GM04503 (cell line): ENCODE measurements at places on chromosomes 4 and X.
A peak's percentile ranks its signal among the peaks of the same experiment; 100 is the strongest.

DNA sequence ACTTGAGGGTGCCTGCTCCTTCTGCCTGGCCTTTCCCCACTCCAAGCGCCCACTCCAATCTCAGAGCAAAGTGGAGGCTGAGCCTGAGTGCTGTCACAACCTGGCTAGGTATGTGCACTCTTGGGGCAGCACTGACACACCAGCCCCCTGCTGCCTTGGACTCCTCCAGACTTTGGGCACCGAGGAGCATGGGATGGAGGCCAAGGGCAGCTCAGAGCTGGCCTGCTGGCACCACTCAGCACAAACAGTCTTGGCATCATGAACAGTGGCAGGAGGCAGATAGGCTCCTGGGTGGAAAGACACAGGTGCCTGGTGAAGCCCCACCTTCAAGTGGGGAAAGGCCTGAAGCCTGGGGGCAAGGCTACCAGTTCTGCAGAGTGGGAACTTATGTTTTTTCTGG is 91.8 kb downstream of the KCNIP4 start:
- DNase-seq, result no peak

- no peak for DNase-seq
These were observed 50.8 kb upstream of the ELF2 start for GRCh38 chr4:139227729-139228404.

- no peak for DNase-seq
These were observed 19.0 kb upstream of the MAGEB2 start for GRCh38 chrX:30196322-30196721.

DNA sequence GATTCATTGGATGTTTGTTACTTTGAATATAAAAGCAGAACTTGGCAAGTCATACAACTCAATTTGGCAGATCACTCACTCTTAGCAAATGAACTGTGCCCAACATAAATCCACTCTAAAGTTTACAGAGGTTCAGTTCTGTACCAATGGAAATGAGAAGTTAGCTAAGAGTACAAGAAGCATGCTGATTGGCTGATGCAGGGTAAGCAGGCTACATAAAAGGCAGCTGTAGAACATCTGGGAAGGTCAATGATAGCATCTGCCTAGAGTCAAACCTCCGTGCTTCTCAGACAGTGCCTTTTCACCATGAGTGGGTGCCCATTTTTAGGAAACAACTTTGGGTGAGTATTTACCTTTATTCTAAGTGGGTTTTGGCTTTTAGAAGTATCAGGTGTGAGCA is at the start of gene TDO2:
Gene TDO2 (plus strand): TSS at position 244 of the 400 bp plus-strand sequence. CDS start 63 bp downstream, at position 307.
- DNase-seq, result no peak

GRCh38 chrX:40117715-40118285 is 20.0 kb upstream of the BCOR start:
- no peak for DNase-seq

- DNase-seq, result no peak
These were observed 27.0 kb downstream of the ARHGEF9 start for GRCh38 chrX:63758011-63758410.

- no peak for DNase-seq
These were observed 28.5 kb upstream of the COX18 start for GRCh38 chr4:73098016-73098415.

DNA sequence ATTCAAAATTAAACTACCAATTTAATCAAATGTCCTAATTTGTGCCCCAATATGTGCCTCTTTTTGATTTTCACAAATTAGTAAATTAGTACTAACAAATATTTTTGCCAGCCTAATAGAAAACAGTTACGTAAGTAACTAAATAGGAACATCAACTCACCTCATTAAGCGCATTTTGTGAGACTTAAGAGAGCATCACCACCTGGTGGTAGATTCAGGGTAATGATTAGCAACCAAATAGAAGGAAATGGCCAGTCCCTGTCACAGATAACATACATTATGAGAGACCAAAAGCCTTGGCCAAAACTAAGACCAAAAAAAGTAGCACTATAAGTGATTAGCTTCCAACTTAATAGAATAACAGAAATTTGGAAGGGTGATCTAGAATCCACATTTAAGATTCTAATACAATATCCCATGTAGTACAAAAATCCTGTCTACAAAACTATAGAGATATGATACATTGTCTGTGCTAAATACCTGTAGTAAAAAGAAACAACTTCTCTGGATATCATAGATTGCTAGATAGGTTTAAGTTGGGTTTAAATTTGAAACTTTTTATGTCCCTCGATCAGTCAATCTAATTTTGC is 46.7 kb downstream of the C4orf46 start:
- no peak for DNase-seq

GRCh38 chr4:8664976-8665375 is 72.4 kb downstream of the CPZ start:
- no peak for DNase-seq

DNA sequence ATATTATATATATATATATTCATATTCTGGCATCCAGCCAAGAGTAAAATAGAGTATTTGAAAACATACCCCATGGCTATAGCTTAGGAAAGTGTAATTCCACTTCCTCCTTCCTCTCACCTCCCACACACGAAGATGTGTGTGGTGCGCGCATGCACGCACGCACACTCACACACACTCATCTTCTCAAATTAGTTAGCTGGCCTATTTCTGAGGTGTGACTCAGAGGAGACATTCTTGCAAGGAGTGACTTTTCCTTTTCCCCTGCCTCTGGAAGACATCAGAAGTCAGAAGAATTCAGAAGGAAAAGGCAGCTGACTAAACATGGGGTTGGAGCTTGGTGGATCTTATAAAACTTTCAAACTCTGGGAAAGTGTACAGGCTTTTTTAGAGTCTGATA is 8.8 kb downstream of the ENPEP start:
- DNase-seq, result peak; percentile 81

GRCh38 chr4:2254665-2255500 is 7.0 kb downstream of the MXD4 start:
- no peak for DNase-seq

DNA sequence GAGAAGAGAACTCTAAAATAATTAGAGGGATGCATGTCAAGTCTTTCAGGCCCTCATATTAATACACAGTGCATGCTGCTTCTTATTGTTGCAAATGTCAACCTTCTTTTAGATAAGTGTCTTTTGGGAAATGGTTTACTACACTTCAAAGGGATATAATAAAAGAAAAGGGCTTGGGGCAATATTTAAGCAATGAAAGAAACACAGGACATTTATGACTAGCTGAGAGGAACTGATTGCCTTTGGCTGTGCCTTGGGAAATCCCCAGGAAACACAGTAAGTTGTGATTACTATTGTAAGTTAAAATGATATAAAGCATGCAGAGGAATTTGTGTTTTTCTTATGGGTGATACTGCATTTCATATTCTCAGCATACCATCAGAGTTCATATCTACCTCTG is 1036.2 kb upstream of the GRID2 start:
- DNase-seq, result no peak

GRCh38 chrX:120499301-120500072 is 30.4 kb upstream of the LAMP2 start:
- no peak for DNase-seq

GRCh38 chrX:153875391-153876111 is 10.4 kb downstream of the L1CAM start:
- no peak for DNase-seq

- DNase-seq, result peak; percentile 42
These were observed 3.8 kb downstream of the FGF16 start for GRCh38 chrX:77450996-77451395.

GRCh38 chr4:3203971-3204431 is 45.0 kb upstream of the MSANTD1 start:
- peak; percentile 27 for DNase-seq

- DNase-seq, result no peak
These were observed 579 bp downstream of the ABCD1 start for GRCh38 chrX:153725039-153725831.

GRCh38 chr4:140839888-140840790 is 84.0 kb upstream of the TBC1D9 start:
- DNase-seq, result no peak

DNA sequence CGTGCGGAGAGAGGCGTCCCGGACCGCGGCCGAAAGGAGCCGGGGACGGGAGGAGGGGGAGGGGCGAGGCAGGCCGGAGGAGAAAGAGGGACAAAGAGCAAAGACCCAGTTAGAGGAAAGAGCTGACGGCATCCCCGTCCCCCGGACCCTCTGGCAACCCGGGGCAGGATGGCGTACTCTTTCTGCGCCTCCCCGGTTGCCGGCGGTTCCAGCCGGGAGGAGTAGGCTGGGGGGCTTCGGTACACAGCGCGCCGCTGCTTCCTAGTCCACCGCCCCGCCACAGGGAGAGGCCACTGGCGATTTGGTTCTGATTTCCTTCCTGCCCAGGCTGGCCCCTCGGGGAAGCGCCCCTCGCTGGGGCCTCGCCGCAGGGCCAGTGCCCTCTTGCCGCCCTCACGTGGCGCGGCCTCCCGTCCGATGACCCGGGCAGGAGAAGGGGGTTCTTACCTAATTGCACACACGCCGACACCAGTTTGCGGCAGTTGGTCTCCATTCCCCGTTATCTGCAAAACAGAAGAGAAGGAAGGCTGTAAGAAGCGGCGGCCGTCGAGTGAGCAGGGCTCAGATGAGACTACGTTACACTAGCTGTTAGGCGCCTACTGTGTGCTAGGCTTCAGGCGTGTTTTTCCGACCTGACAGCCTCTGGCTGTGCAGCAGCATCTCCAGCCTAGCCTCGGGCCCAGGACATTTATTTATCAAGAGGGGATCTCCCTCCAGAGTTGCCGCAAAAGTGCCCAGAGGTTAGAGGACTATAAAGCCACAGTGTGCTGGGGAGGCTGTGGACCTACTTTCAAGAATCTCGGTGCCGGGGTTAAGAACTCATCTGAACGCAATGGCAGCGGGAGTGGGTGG is 9.9 kb upstream of the PITX2 start:
- no peak for DNase-seq

DNA sequence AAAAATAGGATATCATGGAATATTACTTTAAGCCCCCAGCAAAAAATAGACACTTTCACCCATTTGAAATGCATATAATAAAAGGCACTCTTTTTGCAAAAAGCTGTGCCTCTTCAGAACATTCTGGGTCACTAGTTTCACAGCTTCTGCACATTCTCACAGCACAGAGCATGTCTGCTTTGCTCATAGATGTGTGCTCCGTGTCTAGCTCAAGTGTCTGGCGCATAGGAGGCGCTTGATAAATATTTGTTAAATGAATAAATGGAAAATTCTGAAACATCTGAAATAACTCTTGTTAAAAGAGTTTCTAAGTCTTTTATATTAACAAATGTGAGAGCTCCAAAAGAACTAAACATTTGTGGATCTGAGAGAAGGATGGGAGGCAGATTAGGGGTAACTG is 275.2 kb downstream of the PTTG2 start:
- no peak for DNase-seq

- no peak for DNase-seq
These were observed 345.1 kb downstream of the ARHGAP10 start for GRCh38 chr4:148076964-148077363.

DNA sequence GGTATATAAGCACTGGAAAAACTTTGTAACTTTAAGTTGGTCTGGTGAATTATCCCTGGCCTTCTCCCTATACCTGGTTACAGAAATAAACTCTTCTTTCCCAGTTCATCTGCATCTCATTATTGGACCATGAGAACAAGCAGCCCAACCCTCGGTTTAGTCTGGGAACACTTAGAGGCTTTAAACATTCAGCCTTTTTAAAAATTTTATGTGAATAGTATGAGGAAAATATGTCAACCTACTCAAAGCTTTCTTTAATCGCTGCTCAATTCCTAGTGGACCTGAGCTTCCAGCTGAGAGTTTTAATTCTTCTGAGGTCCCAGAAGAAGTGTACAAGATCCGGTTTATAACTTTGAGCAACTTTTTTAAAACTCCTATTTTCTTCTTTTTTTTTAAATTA is 358.6 kb upstream of the NOCT start:
- DNase-seq, result no peak

DNA sequence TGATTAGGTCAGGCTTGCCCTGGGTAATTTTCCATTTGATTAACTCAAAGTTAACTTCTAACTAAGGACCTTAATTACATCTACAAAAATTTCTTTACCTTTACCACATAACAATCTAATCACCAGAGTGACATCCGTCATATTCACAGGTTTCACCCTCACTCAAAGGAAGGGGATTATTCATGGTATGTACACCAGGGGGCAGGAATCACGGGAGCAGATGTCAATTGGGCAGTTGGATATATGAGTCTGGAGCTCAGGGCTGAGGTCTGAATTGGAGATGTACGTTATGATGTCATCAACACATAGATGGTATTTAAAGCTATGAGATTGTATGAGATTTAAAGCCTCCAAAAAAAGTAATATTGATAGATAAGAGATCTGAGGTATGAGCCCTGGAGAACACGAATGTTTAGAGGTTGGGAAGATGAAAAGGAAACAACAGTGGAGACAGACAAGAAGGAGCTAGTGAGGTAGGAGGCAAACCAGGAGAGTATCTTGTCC is 52.9 kb downstream of the PGRMC1 start:
- no peak for DNase-seq

- no peak for DNase-seq
These were observed 202.1 kb downstream of the ARHGAP24 start for GRCh38 chr4:85676850-85677590.

GRCh38 chrX:38890326-38890725 is 89.1 kb downstream of the MID1IP1 start:
- no peak for DNase-seq

GRCh38 chr4:134276476-134276875 is 74.9 kb upstream of the PABPC4L start:
- peak; percentile 16 for DNase-seq

DNA sequence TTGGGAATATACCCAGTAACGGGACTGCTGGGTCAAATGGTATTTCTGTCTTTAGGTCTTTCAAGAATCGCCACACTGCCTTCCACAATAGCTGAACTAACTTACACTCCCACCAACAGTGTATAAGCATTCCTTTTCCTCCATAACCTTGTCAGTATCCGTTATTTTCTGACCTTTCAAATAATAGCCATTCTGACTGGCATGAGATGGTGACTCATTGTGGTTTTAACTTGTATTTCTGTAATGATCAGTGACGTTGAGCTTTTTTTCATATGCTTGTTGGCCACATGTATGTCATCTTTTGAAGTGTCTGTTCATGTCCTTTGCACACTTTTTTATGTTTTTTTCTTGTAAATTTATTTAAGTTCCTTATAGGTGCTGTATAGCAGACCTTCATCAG is 81.2 kb downstream of the ADAM29 start:
- no peak for DNase-seq

DNA sequence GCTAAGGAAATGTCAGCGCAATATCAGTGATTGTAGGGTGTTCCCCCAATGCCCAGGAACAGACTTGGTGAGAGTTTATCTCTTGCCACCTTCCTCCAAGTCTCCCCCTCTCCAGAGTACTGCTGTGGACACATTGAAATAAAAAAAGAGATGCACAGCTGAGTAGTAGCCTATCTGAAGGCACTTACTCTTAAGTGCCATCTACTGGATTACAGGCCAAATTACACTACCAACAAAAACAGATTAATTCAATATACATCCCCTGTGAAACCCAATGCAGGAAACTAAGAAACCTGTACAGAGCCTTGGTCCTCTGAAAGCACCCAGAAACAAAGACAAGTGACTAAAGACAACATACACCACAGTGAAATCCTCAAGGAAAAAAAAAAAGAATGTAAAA is 460.3 kb downstream of the ZIC3 start:
- DNase-seq, result no peak

GRCh38 chr4:185693548-185694215 is 118.3 kb downstream of the SORBS2 start:
- no peak for DNase-seq
